ENCODE measurements at places on chromosomes 12 and 14.

DNA sequence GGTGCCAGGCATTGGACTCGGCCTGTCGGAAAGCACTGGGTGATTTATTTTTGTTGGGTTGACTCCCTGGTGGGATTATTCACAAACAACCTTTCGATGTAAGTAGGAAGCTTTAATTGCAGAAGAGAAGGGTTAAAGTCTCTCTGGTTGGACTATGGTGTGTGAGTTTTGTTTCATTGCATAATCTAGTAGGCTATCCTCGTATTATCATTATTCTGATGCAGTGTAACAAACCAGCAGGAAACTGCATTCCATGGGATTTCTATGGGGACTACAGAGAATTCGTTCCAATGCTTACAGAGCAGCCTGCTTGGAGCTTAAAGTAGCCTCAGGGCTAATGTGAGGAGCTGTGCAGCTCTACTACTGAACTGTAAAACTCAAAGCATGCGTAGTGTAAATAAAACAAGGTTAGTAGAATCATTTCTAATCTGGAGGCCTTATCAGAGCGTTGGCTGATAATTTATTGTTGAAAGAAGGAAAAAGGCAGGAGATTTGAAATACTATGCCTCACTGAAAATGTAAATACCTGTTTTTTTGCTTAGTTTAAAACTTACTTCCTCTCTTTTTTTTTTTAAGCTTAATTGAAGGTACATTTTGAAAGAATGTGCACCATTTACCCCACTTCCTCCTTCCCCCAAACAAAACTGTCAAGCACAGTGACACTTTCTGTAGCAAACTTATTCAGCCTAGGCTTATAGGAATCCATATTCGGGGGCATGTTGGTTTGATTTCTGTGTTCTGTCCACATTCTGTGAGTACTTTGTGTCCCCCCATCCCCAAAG is 226.7 kb downstream of the NPAS3 start:
- no peaks in the 10 kb centered on the region for H3K4me1 ChIP-seq
- peaks cover 4% of the 10 kb centered on the region for H3K27me3 ChIP-seq
- no peaks in the 10 kb centered on the region for H3K36me3 ChIP-seq
- peak; percentile 20 for DNase-seq
- no peak overlapping the region for H3K27ac ChIP-seq
- H3K4me3 ChIP-seq: no peak overlapping the region

GRCh38 chr12:132206046-132206434 is 61.8 kb downstream of the NOC4L start:
- H3K27me3 ChIP-seq: peaks cover 54% of the 10 kb centered on the region
- H3K27ac ChIP-seq: no peak overlapping the region
- H3K36me3 ChIP-seq: no peaks in the 10 kb centered on the region
- no peak overlapping the region for H3K4me3 ChIP-seq
- DNase-seq: no peak

DNA sequence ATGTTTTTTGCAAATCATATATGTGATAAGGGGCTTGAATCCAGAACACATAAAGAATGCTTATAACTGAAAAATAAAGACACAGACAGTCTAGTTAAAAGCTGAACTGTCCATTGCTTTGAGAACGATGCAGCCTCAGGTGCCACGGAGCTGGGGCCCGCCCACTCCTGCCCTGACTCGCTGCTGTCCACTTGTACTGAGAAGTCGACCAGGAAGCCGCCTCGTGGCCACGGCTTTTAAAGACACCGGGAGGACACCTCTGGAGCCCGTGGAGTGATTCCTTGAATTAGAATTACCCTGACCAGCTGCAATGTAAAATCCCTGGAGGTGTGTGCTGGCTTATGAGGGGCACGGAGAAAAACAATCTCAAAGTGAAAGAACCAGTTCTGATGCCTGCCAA is 23.9 kb upstream of the TEX22 start:
- no peak overlapping the region for H3K27ac ChIP-seq
- H3K27me3 ChIP-seq: peaks cover 3% of the 10 kb centered on the region
- H3K36me3 ChIP-seq: no peaks in the 10 kb centered on the region
- peaks cover 6% of the 10 kb centered on the region for H3K4me1 ChIP-seq

GRCh38 chr14:39229222-39229543 is 4.5 kb upstream of the MIA2 start:
- DNase-seq: no peak
- H3K4me3 ChIP-seq: no peak overlapping the region
- peaks cover 2% of the 10 kb centered on the region for H3K27me3 ChIP-seq
- H3K4me1 ChIP-seq: peaks cover 20% of the 10 kb centered on the region

- peaks cover 39% of the 10 kb centered on the region for H3K27me3 ChIP-seq
- DNase-seq: no peak
- peak within 1 kb of the TSS; percentile 85 for H3K4me3 ChIP-seq
- H3K36me3 ChIP-seq: no peaks in the 10 kb centered on the region
These were observed at the start of gene PIANP for GRCh38 chr12:6700646-6701051. TSS of gene PIANP (minus strand) at chr12:6700815. CDS start at chr12:6698061, 2,754 bp downstream.
